ENCODE measurements at places on chromosomes 3 and 15. TPM values are rescaled to one million over a fixed set of nuclear protein-coding genes. Genes with fewer than 3 reads are reported as not detected.

GRCh38 chr3:160023476-160023875, 34.8 kb downstream of the IL12A start:
- no peak for DNase-seq

- no peak for DNase-seq
Measured at GRCh38 chr3:126782536-126782935, 78.5 kb downstream of the CHCHD6 start.

TF gene
- total RNA-seq, result 0.77 TPM

NTRK3 gene
- 2.4 TPM for total RNA-seq

DNA sequence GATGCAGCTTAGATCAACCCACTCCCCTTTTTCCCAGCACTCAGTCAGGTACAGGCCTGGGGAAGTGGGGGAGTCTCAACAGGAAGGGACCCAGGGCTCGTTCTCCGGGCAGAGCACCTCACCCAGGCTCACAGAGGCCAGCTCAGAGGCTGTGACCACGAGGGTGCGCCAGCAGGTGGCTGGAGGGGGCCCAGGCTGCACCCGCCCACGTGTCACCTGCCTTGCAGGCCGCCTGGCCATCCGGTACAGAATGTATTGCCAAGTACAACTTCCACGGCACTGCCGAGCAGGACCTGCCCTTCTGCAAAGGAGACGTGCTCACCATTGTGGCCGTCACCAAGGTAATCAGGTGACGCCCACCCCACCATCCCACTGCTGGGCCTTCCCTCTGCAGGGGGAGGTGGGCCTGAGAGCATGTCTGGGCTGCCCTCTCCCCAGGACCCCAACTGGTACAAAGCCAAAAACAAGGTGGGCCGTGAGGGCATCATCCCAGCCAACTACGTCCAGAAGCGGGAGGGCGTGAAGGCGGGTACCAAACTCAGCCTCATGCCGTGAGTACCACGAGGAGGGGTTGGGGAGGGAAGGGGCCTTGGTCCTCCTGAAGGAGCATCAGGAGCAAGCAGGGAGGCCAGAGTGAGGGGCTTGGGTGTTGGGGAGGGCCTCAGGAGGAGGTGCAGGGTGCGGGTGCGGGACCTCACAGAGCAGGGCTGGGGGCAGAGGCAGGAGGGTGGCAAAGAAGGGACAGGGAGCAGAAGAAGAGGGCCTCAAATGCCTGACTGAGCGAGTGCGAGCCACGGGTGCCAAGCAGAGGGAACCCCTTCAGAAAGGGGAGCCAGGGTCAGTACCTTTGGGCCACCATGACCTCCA, 14.0 kb upstream of the LMAN1L start:
- no peak for DNase-seq

WNT5A gene
- total RNA-seq, result 3.3 TPM

CALML4 gene
- total RNA-seq, result 9.0 TPM

DNA sequence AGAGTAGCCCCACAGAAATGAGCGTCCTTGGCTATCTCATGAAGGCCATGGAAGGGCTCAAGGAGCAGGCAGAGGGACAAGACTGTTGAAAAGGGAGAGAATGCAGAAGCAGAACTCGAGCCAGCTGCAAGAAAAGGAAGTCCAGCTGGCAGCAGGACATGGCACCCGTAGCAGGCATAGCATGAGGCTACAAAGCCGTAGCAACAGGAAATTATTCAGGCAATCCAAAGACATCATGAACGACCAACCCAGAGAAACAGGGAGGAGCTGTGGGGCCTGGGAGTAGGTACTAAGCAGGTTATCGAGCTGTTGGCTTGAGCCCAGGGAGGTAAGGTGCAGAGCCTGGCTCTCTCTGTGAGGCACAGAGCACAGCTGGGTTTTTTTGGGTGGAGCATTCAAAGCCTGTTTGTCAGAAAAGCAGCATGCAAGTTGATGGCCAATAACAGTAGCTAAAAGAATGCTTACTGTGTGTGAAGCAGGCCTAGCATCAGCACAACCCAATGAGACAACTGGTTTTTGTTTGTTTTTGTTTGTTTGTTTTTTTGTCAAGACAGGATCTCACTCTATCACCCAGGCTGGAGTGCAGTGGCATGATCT, 144.0 kb upstream of the SMAD3 start:
- DNase-seq, result no peak

LTF gene
- not detected for total RNA-seq

DNA sequence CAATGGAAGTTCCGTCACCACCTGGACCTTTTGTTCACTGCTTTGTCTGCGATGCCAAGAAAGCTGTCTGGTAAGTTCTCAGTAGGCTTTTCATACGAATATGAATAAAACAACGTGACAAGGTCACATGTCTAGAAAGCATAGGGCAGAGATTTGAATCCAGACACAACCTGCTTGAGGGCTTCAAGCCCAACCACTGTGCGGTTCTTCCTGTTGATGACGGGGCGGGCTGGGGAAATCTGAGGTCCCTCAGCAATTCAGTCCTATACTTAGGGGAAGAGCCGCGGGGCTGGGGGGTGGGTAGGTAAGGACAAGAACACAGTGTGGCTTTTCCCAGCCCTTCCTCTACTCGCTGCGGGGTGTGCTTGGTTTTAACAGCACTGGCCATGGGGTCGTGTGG, 32.4 kb upstream of the SMAD3 start:
- no peak for DNase-seq

DNA sequence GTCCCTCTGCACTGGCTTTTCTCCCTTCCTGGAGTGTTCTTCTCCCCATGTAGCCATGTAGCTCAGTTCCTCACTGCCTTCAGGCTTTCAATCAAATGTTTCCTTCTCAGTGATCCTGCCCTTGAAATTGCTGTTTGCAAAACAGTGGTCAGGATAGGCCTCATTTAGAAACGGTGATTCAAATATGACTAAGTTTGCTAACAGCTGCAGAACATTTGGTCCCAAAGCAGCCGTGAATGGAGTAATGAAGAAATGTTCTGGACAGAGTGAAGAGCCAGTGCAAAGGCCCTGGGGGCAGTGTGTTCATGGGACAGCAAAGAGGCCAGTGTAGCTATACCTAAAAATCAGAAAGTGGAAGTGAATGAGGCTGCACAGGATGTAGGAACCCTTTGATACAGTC, 223.4 kb downstream of the FEZF2 start:
- no peak for DNase-seq

PP2D1 gene
- total RNA-seq, result not detected

LPCAT4 gene
- 35.1 TPM for total RNA-seq

DNA sequence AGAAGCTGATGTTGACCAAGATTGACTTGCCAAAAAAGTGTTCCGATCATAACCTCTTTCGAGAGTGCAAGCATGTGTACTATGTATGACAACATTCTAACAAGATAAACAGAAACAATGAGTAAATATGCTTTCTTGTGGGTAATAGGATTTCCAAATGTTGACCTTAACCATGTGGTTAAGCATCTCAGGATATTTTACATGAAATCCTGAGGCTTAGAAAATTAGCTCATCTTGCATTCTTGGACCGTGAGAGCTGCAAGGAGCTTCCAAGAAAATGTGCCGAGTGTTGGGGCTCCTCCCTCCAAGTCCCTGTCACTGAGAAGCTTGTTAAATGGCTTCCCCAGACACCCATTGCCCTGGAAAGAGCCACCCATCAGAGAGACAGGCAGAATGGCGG, 50.1 kb downstream of the C3orf20 start:
- no peak for DNase-seq

DNA sequence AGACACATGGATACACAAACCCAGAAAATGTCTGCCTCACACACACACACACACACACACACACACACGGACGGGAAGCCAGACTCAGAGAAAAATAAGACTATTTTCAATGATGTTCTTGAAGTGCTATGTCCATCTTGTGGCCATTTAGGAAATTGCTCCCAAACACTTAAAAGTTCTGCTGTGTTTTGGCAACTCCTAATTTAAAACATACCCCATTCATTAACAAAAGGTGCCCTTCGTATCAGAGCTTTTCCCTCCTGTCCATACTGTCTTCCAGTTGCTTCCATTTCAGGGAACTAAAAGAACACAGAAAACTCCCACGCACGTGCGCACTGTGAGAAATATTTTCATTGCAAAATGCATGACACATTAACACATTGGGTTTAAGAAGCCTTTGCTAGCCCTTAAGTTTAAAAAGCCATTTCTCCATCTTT, 44.6 kb downstream of the SLC12A1 start:
- DNase-seq, result peak; percentile 70

- no peak for DNase-seq
Measured at GRCh38 chr3:123499322-123499721, 50.4 kb upstream of the ADCY5 start.

DNA sequence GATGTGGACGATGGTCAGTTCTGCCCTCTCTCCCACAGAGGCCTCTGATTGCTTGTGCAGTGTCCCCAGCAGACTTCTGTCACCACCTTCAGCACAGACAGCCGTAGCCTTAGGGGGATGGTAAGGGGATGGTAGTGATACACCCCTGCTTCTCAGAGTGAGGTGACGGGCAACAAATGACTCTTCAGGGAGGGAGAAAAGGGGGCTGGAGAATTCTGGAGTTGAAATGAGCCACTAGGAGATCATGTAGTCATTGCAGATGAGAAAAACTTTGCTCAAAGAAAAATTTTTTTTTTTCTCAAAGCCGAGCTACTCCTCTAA, 29.6 kb upstream of the TIMP4 start:
- DNase-seq, result no peak

- no peak for DNase-seq
Measured at GRCh38 chr3:152865668-152866245, 30.8 kb downstream of the P2RY1 start.

DNA sequence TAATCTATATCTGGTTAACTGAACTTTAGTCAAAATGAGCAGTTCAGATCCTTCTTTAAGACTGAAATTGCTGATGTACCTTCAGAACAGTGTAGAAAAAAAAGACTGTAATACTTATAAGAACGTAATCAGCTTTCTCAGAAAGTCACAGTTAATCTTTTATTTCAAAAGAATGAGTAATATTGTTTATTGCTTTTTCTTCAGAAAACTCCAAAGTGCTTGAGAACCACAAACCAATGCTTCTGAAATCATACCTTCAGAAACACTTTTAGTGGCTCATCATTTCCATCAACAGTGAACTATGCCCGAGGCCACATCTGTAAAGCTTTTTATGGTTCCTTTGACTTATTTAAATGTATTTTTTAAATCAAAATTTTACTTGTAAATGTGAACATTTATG, 33.3 kb upstream of the CLASP2 start:
- DNase-seq, result no peak

TP63 gene
- not detected for total RNA-seq

DNA sequence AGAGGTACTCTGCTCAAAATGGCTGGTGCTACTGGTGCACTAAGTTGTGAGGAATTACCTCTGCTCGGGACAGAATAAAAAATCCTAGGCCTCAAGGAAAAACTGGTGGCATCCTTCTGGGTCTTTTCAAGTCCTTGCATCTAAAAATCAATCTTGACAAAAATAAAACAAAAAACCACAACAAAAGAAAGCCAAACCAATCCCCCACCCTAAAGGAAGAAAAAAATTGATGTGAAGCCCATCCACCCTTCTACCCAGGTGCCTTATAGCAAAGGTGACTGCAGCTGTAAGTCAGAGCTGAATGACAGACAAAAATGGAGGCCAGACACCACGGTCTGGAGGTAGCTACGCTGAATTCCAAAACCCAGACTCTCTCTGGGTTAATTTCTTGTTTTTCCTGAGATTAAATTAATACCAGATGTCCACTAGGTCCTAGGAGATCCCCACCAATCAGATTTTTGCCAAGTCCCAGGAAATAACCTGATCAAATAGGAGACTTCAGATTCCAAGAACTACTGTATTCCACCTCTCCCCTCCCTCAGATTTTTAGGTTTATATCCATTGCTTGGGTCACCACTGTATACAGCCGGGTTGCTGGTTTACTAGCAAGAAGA, 33.5 kb downstream of the ABCC5 start:
- DNase-seq, result no peak

NSUN3 gene
- 13.4 TPM for total RNA-seq

Data from neural progenitor cell (in vitro differentiated cells).